ENCODE measurements at places on chromosomes 5 and 9.

DNA sequence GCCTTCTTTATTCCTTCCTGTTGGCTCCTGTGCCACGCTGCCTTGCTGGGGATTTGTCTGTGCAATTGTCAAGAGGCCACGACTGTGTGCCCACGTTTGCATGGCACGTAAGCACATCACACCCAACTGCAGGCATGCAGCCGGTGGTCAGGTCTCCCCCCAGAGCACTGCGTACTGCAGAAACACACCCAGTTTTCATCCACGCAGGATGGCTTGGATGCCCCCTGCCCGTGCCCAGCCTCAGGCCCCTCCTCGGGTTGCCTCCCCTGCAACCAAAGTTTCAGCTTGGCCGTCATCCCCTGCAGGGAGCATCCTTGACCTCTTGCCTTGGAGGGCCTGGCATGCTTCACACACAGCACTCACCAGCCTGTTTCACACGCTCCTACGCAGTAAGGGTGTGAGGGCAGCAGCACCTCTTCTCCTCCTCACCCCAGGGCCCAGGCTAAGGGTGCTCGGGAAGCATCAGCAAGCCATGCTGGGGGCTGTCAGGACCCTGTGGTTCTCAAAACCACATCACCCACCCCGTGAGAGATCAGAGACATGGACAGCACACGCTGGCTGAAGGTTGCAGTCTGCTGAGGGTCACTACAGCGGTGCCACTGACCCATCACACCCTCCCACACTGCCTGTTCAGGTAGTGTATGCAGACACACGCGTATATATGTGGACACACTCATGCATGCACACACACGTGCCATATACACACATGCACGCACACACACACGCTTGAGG, 3.1 kb downstream of the MRPL36 start:
- no peak for DNase-seq

GRCh38 chr9:125153712-125154367, 10.5 kb upstream of the SCAI start:
- DNase-seq, result no peak

DNA sequence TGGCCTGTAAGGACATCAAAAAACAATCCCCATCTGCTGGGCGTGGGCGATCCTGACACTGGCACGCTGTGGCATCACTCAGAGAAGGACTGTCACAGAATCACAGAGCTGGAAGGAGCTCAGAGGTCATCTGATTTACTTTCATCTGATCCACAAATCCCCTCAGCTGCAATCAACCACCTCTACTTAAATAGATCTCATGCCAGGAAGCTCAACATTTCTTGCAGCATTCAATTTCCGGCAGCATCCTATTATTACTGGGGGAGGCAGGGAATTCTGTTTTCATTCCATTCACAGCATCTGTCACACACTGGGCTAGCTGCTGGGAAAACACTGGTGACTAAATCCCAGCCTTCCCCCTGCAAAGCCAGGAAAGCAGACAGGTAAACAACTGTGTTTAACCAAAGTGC, 38.3 kb downstream of the RETREG1 start:
- no peak for DNase-seq

- DNase-seq, result no peak
Measured at GRCh38 chr5:122985006-122985700, 51.4 kb downstream of the PPIC start.

DNA sequence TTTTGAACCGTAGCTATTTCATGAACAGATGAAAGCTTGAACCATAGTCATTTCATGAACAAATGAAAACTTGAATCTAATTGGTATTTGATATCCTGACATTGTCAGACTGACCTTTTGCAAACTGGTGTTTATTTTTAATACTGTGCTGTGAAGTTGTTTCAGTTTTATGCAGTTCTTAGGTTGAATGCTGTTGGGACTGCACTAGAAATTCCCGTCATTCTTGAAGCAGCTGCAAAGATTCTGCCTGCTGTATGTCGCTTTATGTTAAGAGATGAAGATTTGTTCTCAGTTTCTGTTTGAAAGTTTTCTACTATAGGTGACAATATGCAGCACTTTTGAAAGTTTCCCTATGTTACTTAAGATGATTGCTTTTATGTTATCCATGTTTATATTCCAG, 22.5 kb upstream of the FAM120AOS start:
- no peak for DNase-seq

DNA sequence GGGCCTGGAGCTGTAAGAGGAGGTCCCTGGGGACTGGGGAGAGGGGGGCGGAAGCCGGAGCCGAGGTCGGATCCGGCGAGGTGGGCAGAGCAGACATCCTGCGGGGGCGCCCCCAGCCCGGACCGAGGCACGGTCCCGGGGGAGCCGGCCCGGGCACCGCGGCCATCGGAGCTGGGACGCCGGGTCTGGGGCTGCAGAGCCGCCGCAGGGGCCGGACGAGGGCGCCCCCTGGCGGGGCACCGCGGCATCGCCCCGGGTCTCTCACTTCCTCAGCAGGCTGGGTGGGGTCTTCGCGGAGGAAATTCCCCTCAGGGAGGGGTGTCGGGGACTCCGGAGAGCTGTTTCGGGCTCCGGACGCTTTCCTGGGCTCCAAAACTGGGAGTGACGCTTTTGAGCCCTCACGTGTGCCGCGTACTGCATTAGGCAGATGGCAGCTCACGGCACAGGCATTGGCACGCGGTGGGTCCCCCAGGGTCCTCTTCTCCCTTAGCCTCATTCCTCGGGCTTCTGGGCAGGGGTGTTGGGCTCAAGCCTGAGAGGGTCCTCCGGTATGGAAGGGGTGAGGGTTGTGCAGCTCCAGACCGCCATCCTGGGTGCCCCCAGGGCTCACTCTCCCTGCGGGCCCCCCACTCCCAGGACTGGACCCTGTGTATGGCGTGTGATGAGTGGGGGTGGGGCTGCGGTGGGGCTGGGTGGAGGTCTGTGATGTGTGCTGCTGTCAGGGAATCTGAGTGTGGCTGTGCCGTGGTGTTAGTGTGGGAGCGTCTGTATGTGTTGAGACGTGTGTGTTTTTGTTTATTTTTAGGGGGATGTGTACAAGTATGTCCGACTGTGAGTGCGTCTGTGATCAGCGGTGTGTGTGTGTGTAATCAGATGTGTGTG, 29.6 kb downstream of the LHX2 start:
- peak; percentile 40 for DNase-seq

DNA sequence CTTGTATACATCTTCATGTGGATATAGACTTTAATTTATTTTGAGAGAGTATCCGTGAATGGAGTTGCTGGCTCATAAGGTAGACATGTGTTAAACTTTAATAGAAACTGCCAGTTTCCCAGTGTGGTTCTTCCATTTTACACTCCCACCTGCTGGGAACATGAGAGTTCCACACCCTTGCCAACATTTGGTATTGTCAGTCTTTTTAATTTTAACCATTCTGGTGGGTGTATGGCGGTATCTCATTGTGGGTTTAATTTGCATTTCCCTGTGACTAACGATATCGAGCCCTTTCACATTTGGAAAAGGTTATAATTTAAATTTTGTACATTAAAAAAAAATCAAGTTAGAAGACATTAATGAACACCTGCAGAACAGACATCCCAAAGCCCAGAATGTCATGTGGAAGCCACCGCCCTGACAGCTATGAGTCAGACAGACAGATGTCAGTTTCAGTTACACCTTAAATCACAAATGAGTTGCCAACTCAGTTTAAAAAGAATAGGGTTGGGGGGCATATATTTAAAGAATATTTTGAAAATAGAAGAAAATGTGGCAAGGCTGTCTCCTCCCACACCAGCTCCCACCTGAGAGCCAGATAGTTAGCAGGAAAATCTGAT, 36.9 kb downstream of the ANKRD33B start:
- DNase-seq, result no peak

DNA sequence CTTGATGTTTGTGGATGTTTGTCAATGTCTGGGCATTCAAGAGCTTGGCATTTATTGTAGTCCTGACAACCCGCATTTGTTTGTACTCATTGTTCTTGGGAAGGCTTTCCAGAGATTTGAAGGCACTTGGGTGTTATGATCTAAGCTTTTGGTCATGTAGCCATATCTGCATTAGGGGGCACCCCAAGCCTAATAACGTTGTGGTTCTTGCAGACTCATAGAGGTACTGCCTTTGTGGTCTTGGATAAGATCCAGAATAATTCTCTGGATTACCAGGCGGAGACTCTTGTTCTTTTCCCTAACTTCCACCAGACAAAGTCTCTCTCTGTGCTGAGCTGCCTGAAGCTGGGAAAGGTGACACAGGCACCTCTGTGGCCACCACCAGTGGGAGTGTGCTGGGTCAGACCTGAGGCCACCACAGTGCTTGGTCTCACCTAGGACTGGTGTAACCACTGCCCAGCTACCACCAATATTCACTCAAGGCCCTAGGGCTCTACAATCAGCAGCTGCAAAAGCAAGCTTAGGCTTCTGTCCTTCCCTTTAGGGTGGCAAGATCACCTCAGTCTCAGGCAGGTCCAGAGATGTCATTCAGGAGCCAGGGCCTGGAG, 144.4 kb upstream of the TAS2R1 start:
- DNase-seq, result no peak

DNA sequence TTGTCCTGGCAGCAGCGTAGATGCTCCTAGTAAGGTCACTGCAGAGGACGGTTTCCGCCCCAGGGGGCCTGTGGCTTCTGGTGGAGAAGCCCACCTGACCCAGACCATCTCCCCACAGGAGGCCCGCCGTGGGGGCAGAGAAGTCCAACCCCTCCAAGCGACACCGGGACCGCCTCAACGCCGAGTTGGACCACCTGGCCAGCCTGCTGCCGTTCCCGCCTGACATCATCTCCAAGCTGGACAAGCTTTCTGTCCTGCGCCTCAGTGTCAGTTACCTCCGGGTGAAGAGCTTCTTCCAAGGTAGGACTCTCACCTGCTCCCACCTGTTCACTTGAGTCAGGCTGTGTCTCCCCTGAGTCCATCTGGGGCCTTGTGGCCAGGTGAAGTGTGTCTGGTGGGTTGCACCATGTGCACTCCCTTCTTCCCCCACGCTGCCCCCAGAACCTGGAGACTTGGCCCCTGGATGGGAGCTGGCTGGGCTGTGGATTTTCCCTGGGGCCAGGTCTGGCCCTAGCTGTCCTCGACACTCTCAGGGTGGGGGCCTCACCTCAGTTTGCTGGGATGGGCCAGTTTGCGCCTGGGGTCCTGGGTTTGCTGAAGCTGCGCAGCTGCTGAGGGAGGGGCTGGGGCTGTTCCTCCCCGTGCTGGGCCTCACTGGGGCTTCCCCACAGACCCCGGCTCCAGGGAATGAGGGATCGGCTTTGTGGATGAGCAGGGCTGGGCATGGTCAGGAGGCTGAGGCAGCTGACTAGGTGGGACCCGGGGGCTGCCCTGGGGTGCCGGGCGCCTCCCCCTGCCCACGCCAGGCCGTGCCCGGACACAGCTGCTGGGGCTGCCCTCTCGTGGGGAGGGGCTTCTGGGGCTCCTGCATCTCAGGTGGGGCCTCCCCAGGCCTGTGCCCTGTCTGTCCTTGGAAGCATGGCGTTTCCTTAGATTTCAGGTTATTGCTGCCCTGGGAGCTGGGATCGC, 32.4 kb downstream of the AHRR start:
- no peak for DNase-seq

GRCh38 chr5:64505769-64506566, at the start of gene RGS7BP:
Gene RGS7BP (plus strand): TSS chr5:64506015. CDS start chr5:64506625, 610 bp downstream.
- DNase-seq, result no peak

DNA sequence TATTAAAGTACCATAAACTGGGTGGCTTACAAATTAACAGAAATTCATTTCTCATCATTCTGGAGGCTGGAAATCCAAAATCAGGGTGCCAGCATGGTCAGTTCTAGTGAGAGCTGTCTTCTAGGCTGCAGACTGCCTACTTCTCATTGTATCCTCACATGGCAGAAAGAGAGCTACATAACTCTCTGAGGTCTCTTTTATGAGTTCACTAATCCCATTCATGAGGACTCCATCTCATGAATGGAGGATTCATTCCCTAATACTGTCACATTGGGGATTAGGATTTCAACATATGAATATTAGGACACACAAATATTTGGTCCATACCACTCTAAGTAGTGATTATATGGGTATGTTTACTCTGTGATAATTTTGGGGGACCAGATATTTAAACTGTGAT, 84.0 kb downstream of the ERP44 start:
- no peak for DNase-seq

DNA sequence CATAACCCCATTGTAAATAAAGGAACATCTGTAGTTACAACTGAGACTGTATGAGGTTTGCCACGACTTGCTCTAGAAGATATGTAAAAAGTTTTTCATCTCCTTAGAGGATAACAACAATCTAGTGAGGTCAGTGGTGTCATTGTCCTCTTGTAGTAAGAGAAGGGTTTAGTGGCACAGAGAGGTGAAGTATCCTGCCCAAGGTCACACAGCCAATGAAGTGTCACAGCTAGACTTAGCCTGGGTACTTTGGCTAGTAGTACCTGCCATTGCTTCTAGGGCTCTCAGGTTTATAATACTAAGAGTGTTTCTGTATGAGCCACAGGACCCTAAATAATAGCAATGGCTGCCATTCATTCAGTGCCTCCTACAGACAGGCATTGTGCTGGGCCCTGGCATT, 13.8 kb downstream of the CCDC180 start:
- no peak for DNase-seq

DNA sequence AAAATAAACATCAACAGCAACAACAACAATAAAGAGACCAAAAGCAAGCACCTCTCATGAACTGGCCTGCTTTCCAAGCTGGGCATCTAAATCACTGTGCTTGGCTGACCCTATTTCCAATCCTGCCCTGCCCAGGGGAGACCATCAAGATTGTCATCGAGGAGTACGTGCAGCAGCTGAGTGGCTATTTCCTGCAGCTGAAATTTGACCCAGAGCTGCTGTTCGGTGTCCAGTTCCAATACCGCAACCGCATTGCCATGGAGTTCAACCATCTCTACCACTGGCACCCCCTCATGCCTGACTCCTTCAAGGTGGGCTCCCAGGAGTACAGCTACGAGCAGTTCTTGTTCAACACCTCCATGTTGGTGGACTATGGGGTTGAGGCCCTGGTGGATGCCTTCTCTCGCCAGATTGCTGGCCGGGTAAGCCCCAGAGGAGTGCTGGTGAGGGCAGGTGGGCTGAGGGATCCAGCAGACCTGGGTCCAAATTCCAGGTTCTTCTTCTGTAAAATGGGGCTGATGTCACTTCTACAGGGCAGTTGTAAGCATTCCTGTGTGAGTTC, 15.6 kb downstream of the PTGS1 start:
- no peak for DNase-seq

- no peak for DNase-seq
Measured at GRCh38 chr5:169566202-169566601, 17.4 kb upstream of the SPDL1 start.

DNA sequence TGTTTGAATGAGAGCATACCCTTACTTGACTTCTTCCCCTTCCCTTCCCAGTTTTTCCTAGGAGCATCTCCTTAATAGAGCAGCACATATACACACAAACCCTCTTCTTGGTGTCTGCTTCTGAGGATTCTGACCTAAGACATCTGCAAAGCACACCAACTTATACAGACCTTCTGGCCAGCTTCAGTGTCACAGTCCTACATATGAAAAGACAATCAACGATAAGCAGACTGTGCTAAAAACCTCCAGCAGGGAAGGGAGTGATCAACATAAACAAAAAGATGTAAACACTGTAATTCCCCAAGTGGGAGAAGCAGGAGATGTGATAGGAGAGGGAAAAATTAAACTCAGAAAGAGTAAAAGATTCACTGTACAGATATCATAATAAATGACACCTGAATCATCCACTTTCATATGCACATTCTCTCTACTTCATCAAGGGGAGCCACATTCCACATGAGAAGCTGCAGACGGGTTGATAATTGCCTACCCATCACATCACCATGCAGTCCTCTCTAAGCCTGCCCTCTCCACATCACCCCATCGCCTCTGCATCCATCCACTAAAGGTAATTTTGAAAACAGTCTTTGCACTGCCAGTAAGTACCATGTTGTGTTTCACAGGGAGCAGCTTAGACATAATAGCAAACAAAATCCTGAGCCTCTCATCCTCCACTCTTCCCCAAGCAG, 13.0 kb downstream of the APBA1 start:
- no peak for DNase-seq

All from bone marrow (tissue), 2 donors.